ENCODE measurements at places on chromosomes 2 and 18.

DNA sequence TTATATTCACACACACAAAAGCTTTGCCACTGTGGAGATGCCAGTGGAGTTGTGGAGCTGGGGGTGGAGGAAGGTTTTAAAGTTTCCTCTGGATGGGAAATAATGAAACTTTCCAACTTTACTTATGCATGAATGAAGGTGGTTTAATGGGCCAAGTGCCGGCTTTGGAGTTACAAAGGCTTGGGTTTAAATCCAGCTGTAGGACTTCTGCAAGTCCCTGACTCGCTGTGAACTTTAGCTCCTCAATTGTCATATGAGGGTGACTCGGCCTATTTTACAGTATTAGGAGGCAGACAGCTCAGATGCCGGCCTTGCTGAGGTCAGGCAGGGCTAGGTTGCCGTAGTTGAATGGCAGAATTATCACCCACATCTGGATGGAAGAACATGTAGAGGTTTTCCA, 415.8 kb upstream of the TRIB2 start:
- no peaks in the 10 kb centered on the region for H3K27me3 ChIP-seq
- DNase-seq: no peak
- no peaks in the 10 kb centered on the region for H3K4me1 ChIP-seq
- no peaks in the 10 kb centered on the region for H3K36me3 ChIP-seq
- no peak overlapping the region for H3K4me3 ChIP-seq

- no peaks in the 10 kb centered on the region for H3K36me3 ChIP-seq
- no peak overlapping the region for H3K27ac ChIP-seq
- H3K4me1 ChIP-seq: no peaks in the 10 kb centered on the region
These were observed 11.5 kb downstream of the NTSR2 start for GRCh38 chr2:11658208-11659114.

DNA sequence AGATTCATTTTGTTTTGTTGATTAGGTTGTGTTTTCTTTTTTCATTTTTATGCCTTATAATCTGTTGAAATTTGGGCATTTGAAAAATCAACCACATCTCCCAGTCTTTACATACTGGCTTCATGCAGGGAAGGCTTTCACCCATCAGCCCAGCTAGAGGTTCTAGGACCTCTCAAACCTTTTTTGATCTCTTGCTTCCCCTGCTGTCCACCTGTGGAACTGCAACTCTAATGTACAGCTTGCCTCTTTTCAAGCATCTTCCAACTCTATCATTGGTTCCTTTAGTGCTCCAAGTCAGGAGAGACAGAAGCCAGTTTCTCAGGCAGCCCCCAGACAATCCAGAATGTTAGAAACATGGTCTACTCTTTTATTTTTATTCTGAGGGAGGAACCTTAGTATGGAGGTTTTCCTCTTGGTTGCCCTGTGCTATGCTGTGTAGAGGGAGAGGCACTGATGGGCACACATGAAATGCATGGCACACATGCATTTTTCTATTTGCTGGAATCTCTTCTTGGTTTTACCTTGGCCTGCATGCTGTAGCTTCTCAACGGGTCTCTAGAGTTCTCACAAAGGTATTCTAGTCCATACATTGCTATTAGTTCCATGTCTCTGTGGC, 107.2 kb upstream of the L3MBTL4 start:
- no peak overlapping the region for H3K4me3 ChIP-seq
- peak; percentile 35 for DNase-seq
- no peak overlapping the region for H3K27ac ChIP-seq
- no peaks in the 10 kb centered on the region for H3K27me3 ChIP-seq

DNA sequence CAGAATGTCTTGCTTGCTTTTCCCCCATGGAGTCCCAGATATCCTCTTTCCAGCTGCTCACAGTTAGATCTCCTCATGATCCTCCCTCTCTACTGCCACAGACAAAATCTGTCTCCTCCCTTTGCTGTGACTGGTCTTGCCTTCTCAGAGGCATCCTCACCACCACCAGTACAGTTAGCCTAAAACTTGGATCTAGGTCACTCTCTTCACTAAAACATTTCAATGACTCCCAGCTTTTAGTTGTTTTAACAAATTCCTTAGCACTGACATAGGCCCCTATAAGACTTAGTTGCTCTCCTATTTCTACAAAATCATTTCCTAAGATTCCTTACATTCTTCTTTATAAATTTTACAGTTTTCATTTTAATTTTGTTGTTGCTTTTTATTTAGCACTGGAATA, 734.2 kb upstream of the CHAC2 start:
- no peak overlapping the region for H3K27ac ChIP-seq
- H3K4me1 ChIP-seq: no peaks in the 10 kb centered on the region
- H3K27me3 ChIP-seq: no peaks in the 10 kb centered on the region
- H3K4me3 ChIP-seq: no peak overlapping the region

- H3K27me3 ChIP-seq: no peaks in the 10 kb centered on the region
- H3K4me3 ChIP-seq: no peak overlapping the region
- no peak overlapping the region for H3K27ac ChIP-seq
- no peak for DNase-seq
- no peaks in the 10 kb centered on the region for H3K4me1 ChIP-seq
These were observed 34.1 kb downstream of the ITGB6 start for GRCh38 chr2:160165996-160166395.

DNA sequence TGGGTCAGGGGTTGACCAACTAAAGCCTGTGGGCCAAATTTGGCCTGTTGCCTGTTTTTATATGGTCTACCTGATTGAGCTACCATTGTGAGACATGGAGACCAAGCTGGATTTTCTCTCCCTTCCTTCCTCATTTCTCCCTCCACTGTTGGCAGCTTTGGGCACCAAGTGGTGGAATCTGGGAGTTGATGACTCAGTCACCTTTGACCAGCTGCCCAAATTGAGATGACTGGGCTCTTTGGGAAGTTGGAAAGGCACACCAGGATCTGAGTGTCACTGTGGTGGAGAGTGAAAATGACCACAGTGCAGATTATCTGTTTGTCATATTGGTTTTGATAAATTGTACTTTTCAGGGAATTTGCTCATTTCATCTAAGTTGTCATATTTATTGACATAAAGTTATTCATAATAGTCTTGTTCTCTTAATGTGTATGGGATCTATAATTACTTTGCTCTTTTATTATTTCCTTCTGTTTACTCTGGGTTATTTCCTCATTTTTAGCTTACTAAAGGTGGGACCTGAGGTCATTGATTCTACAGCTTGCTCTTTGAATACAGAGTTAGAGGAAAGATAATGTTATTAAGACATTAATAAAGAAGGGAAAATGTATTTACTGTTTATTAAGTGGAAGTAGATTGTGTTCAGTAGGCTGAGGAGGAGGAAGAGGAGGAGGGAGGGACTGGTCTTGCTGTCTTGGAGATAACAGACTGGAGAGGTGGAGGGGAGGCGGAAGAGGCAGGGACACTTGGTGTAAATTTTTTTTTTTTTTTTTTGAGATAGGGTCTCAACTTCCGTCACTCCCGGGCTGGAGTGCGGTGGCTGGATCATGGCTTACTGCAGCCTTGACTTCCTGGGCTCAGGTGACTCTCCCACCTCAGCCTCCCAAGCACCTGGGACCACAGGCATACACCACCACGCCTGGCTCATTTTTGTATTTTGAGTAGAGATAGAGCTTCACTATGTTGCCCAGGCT, 31.8 kb downstream of the AGFG1 start:
- H3K4me3 ChIP-seq: no peak overlapping the region
- peaks cover 51% of the 10 kb centered on the region for H3K4me1 ChIP-seq
- no peaks in the 10 kb centered on the region for H3K27me3 ChIP-seq
- no peak overlapping the region for H3K27ac ChIP-seq

GRCh38 chr2:115314119-115314518, 871.7 kb downstream of the DPP10 start:
- DNase-seq: no peak
- no peak overlapping the region for H3K4me3 ChIP-seq
- H3K4me1 ChIP-seq: no peaks in the 10 kb centered on the region

GRCh38 chr2:235460548-235461047, 33.2 kb upstream of the AGAP1 start:
- H3K27ac ChIP-seq: no peak overlapping the region
- no peak for DNase-seq
- no peak overlapping the region for H3K4me3 ChIP-seq
- no peaks in the 10 kb centered on the region for H3K4me1 ChIP-seq
- no peaks in the 10 kb centered on the region for H3K36me3 ChIP-seq

DNA sequence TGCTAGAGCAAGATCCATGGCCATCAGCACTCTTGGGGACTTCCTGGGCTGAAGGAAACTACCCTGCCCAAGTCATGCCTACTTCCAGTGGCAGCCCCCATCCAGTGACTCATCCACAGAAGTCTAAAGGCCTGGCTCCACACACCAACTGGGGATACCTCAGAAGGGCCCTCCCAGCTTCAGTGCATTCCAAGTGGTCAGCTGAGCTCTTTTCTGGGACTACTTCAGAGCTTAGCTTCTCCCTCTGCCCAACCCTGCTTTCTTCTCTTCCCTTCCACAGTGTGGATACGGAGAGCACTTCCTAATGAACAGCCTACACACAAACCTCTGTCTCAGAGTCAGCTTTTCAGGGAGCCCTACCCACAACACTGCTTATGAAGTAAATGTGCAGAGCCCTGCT, 66.5 kb downstream of the CLHC1 start:
- DNase-seq: no peak
- no peak overlapping the region for H3K4me3 ChIP-seq
- H3K27me3 ChIP-seq: no peaks in the 10 kb centered on the region
- no peak overlapping the region for H3K27ac ChIP-seq
- H3K36me3 ChIP-seq: no peaks in the 10 kb centered on the region

DNA sequence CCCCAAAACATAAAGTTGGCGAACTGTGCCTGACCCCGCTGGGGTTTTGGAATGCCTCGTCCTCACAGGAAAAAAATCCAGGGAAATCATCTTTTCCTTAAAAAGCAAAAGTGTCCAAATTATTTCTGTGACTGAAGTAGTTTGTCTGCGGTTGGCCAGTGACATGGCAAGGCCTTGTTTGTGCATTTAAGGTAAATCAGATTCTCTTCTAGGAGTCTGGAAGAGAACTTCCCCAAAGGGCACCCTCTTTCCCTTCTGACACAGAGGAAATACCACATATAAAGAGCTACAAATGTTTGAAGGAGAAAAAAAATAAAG, 737 bp upstream of the CYB5A start:
- H3K4me3 ChIP-seq: peak overlapping the region; percentile 82
- H3K36me3 ChIP-seq: no peaks in the 10 kb centered on the region
- H3K4me1 ChIP-seq: peaks cover 15% of the 10 kb centered on the region
- H3K27me3 ChIP-seq: no peaks in the 10 kb centered on the region
- DNase-seq: no peak
- peak overlapping the region; percentile 2 for H3K27ac ChIP-seq

DNA sequence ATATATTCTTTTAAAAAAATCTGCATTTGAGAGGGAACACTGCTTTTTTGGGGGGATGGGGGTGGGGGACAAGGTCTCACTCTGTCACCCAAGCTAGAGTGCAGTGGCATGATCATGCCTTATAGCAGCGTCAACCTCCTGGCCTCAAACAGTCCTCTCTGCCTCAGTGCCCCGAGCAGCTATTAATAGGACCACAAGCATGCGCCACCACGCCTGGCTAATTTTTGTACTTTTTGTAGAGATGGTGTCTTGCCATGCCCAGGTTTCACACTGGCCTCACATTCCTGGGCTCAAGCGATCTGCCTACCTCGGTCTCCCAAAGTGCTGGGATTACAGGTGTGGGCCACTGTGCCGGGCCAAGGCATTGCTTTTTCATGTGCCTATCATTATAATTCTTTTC, 154.2 kb downstream of the ATAD2B start:
- no peaks in the 10 kb centered on the region for H3K27me3 ChIP-seq
- no peak overlapping the region for H3K4me3 ChIP-seq
- peak; percentile 11 for DNase-seq

DNA sequence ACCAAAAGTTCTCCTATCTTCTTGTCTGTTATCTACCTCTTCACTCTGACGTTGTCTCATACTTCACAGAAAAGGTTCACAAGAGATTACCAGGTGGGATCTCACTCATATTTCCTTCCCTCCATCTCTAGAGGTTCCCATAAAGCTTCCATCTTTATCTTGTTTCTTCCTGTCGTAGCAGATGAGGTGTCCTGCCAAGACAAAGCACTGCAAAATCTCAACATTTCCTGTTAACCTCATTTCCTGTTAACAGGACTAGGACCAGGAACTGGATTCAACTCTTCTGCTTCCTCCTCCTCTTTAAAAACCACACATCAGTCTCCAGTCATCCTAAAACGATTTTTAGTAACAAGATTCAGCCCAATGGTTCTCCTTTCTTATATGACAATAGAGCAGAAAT, 512.8 kb upstream of the NRP2 start:
- no peak overlapping the region for H3K27ac ChIP-seq
- no peak overlapping the region for H3K4me3 ChIP-seq
- no peaks in the 10 kb centered on the region for H3K27me3 ChIP-seq
- H3K4me1 ChIP-seq: no peaks in the 10 kb centered on the region
- DNase-seq: no peak
- no peaks in the 10 kb centered on the region for H3K36me3 ChIP-seq

DNA sequence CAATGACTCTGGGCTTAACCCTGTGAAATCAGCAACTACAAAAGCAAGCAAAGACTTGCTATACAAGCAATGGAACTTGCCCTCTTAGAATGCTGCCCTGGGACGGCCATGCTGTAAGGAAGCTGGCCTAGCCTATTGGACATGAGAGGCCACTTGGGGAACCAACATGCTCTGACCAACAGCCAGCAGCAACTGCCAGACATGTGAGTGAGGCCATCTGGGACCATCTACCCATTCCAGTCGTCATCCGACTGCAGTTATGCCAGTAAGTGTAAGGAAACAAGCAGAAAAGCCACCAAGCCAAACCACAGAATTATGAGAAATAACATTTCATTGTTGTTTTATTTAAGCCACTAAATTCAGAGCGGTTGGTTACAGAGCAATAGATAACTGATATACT, 40.9 kb downstream of the CLASP1 start:
- no peak overlapping the region for H3K27ac ChIP-seq
- no peak for DNase-seq
- H3K4me3 ChIP-seq: no peak overlapping the region
- peaks cover 21% of the 10 kb centered on the region for H3K36me3 ChIP-seq

DNA sequence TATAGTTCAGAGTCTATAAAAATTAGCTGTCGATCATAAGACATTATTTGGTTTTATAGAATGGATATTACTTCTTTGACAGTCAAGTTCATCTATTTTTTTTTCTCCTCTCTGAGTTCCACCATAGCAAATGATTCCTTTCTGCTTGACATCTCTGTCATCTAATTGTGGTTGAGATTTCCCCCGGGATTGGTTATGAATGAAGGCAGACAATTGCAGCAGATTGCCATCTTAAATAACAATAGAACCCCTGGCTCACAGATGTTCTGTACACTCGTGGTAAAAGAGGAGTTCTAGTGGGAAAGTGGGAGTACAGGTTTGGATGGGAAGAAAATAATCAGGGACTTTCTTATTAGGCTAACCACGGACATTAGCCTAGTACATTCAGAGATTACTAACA, 292.1 kb upstream of the NRXN1 start:
- H3K4me1 ChIP-seq: no peaks in the 10 kb centered on the region
- DNase-seq: no peak
- H3K4me3 ChIP-seq: no peak overlapping the region
- no peaks in the 10 kb centered on the region for H3K36me3 ChIP-seq

- no peaks in the 10 kb centered on the region for H3K36me3 ChIP-seq
- peak; percentile 42 for DNase-seq
- peak overlapping the region; percentile 41 for H3K4me3 ChIP-seq
- peaks cover 14% of the 10 kb centered on the region for H3K27me3 ChIP-seq
These were observed 23.2 kb upstream of the ZNF516 start for GRCh38 chr18:76518123-76518859.

- no peaks in the 10 kb centered on the region for H3K36me3 ChIP-seq
- H3K27me3 ChIP-seq: no peaks in the 10 kb centered on the region
- no peak for DNase-seq
- H3K4me3 ChIP-seq: no peak overlapping the region
- no peak overlapping the region for H3K27ac ChIP-seq
These were observed 112.2 kb upstream of the TACR1 start for GRCh38 chr2:75311521-75311920.

Data from B cell (primary cell).